ENCODE measurements at places on chromosomes 2 and 18.

- DNase-seq, result no peak
Measured at GRCh38 chr2:1598041-1598710, 146.1 kb downstream of the PXDN start.

GRCh38 chr2:120892271-120892966, 156.8 kb downstream of the GLI2 start:
- DNase-seq, result no peak

DNA sequence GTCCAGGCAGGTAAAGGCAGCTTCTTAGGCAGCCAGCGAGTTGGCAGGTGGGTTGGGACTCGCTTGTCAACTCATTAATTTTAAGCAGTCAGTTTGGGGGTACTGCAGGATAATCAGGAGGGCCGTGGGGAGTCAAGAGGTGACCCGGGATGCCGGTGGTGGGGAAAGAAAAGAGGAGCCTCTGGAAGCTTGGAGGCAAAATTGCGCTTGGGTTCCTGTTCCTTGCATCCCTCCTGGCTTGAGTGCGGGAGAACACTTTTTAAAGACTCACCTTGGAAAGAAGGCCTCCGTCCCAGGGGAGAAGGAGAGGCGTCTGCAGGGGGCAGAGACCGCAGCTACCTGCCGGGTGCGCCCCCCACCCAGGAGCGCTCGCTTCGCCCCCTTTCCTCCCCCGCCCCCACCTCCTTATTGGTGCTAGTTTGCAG, at the start of gene KCNJ3:
KCNJ3 (plus strand) TSS at position 400 of the 425 bp plus-strand sequence. CDS start 81 bp downstream, outside the sequence.
- no peak for DNase-seq

DNA sequence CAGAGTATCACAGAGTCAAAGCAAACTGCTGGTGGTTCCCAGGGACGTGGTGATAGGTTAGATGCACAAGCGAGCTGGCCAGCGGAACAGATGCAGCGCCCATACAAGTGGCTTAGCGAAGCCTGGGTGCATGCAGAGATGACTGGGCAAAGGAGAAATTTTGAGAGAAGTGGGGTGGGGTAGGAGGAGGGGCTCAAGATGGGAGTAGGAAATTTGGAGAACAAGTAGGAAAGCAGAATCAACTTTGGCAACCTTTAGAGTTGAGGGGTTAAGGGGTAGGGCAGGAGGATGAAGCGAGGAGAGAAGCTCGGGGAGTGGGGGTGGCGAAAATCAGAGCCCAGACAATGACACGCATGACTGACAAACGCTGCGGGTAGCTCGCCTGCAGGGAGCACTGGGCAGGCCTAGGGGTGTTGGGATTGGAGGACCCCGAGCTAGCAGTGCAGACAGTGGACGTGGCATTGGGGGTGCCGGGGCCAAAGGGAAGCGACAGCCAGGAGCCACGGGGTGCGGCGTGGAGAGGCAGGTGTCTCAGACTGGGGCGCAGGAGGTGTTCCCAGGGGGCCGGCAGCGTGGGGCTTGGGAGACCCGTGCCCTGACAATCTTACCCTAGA, 431 bp downstream of the FAM98A start:
- peak; percentile 23 for DNase-seq

DNA sequence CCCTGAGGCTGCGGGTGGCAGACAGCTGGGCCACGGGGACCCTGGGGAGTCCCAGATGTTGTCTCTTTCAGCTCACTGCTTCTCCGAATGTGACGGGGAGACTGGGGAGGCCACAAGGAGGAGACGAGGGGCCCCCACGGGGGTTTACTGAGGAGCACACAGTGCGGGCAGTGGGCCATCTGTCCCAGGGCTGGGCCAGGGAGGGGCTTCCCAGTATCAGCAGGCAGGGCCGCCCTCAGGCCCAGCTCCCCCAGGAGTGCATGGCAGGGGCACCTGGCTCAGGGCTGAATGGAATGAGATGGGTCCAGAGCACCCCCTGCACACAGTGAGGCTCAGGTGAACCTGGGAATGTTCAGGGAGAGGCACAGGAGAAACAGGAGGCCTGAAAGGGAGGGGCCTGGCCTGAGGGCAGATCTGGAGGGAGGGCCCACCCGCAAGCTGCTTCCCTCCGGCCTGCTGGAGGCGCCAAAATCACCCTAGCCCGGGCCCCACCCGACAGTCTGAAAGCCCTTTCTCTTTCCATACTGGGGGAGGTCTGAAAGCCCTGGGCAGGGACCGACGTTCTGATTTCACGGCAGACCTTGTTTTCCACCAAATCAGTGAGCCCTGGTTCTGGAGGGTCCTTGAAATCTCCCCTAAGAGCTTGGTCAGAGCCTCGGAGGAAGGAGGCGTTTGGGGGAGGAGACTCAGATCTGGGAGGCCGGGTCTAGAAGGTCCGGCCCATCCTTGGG, 35.5 kb upstream of the PTMA start:
- DNase-seq, result peak; percentile 67

- no peak for DNase-seq
Measured at GRCh38 chr18:39199231-39199855, 1633.7 kb upstream of the CELF4 start.

All from A549 (cell line).